HuH-7.5 (cell line): ENCODE measurements at places on chromosomes 7 and 10.

DNA sequence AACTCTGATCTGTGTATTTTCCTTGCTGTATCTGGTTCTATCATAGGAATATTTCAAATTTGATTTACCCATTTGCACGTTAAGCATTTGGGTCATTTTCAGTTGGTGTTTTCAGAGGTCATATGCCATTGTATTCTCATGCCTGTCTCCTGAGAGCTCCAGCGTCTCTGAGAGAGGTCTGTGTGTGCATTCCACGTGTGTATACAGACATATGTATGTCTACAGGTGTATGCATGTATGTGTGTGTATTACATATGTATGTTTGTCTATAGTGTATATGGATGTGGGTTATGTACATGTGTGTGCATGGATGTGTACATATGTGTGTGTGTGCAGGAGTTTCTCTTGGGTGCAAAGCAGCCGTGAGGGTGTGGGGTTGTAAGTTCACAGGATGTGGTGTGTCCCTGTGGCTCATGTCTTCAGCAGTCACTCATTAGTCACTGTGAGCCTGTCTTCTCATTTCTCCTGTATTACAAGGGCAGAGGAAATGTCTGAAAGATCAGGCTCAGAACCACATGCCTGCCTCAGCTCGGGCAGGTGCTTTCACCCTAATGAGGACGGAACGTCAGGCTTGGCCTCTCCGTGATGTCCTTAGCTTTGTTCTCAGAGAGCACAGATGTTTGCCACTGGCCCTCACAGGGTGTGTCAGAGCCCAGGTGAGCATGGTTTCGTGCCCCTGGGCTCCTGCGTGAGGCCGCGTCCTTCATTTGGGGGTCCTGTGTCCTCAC, 101.6 kb downstream of the NKX6-2 start:
- no peak for DNase-seq

GRCh38 chr7:936386-937054, 18.0 kb downstream of the ADAP1 start:
- no peak for DNase-seq

DNA sequence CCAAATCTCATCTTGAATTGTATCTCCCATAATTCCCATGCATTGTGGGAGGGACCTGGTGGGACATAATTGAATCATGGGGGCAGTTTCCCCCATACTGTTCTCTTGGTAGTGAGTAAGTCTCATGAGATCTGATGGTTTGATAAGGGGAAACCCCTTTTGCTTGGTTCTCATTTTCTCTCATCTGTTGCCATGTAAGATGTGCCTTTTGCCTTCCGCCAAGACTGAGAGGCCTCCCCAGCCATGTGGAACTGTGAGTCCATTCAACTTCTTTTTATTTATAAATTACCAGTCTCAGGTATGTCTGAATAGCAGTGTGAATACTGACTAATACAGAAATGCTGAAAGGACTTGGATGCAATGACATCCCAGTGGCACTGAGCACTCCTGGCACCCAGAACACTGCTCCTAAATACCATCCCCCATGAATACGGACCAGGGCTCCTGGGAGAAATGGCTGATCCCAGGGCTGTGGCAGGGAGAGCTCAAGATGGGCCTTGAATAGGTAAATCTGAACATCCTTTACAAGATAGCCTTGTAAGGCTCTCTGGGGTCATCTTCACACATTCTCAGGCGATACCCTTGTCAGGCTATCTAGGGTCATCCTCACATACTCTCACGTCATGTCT, 19.4 kb downstream of the ZFAND2A start:
- no peak for DNase-seq

- DNase-seq, result no peak
Observed at GRCh38 chr7:104445393-104445792, 117.0 kb downstream of the LHFPL3 start.

- no peak for DNase-seq
Observed at GRCh38 chr7:43037531-43037930, 74.9 kb upstream of the HECW1 start.

GRCh38 chr7:115844857-115845256, 185.7 kb downstream of the TFEC start:
- DNase-seq, result no peak

DNA sequence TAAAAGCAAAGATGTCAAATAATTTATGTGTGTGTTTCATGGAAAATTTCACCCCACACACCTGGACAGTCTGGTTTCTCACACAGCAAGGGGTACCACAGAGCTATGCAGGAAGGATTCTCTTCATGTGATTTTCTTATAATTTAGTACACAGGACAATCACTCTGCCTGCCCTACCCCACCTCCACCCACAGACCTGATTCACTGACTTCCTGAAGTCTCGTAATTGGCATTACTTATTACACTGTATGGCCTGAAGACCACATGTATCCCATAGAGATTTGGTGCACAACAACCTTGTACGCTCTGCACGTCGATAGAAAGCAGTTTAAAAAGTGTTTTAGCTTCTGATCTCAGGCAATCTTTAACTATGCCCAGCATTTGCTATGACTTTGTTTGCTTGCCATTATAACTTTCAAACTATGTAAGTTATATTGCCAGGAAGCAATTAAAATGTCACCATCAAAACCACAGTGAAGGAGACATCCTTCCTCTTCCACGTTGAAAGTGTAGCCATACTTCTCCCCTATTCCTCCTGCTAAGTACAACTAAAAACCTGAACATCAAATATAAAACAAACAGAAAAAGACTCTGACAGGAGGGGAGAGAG, 279.4 kb upstream of the IMMP2L start:
- DNase-seq, result no peak

GRCh38 chr7:37645282-37646050, 38.1 kb upstream of the GPR141 start:
- no peak for DNase-seq

- DNase-seq, result no peak
Observed at GRCh38 chr7:80330434-80330833, 181.4 kb downstream of the GNAT3 start.

GRCh38 chr10:60629332-60629731, 148.9 kb upstream of the CDK1 start:
- no peak for DNase-seq

DNA sequence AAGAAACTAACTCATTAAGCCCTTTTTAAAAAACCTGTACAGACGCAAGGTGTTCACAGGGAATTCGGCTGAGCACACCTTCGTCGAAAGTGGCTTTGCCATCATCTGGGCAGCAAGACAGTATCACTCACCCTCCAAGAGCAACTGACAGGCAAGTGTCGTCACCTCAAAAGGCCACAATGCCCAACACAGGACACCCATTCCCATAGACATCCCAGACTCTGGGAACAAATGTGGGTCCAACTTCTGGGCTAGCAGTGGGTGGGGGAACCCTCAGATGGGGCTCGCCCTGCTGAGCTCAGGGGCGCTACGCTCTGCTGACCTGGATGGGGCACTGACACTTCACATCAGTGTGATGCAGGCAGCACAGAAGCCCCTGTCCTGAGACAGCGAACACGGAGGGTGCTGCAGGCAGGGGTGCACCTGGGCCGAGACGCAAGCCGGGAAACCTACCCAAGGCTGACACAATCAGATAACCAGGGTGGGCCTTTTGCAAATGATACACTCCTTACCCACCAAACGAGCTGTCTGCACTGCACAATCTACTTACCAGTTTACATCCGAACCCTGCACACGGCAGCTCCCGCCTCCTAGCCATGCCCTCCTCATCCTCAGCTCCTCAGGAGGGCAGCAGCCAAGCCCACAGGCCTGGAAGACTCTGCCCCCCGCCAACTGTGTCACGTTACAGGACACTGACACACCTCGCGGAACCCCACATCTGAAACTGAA, 1.7 kb downstream of the DIP2C start:
- DNase-seq, result no peak

DNA sequence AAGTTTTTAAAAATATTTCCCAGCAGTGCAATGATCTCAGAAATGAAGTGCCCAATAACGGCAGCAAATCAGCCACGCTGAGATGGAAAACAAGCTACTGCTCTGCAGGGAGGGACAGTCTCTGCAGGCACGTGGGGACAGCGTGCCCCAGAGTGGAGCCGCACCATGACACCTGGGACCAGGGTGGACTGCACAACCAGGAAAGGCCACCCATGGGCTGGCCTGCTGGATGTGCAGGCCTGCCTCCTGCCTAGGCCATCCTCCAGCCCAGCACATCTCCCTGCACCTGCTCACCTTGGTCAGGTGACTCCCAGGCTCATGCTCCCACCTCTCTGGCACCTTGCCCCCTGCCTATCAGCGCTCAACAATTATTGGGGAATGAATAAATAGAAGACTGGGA, 80.4 kb downstream of the VSTM4 start:
- DNase-seq, result no peak

DNA sequence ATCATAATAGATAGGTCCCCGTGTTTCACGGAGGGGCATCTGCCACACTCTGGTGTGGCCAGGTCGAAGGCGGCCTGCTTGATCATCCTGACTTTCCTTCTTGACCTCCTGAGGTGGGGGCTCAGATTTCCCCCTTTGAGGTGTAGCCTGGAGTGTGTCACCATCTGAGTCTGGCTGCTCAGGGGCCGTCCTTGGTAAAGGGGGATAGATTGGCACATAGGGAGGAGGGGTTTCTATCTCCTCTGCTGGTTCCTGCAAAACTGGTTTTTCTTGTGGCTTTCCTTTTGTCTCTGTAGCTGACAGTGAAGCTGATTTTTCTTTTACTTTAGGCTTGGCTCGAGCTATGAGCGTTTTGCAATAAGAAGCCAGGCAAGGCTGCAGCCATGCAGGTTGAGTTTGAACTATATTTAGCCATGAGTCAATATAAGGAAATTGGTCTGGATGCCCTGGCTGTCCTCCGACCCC, 7.1 kb upstream of the ZNF117 start:
- no peak for DNase-seq

GRCh38 chr10:121406823-121407545, 191.3 kb downstream of the FGFR2 start:
- no peak for DNase-seq

DNA sequence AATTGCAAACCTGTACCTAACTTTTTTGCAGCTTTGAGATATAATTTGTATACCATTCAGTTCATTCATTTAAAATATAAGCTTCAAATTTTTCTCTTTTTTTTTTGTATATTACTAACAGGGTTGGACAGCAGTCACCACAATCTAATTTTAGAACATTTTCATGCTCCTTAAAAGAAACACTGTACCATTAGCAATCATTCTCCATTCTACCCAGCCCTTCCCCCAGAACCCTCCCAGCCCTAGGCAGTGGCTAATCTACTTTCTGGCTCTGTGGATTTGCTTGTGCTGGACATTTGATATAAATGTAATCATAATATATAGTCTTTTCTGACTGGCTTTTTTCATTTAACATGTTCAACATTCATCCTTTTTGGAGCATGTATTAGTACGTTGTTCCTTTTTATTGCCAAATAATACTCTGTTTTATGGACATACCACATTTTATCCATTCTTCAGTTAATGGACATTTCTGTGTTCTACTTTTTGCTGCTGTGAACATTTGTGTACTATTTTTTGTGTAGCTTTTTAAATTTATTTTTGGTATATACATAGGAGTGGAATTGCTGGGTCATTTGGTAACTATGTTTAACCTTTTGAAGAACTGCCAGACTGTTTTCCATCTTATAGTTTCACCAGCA, 40.9 kb upstream of the ST7 start:
- no peak for DNase-seq

- no peak for DNase-seq
Observed at GRCh38 chr10:23172429-23173213, 19.5 kb upstream of the PTF1A start.

DNA sequence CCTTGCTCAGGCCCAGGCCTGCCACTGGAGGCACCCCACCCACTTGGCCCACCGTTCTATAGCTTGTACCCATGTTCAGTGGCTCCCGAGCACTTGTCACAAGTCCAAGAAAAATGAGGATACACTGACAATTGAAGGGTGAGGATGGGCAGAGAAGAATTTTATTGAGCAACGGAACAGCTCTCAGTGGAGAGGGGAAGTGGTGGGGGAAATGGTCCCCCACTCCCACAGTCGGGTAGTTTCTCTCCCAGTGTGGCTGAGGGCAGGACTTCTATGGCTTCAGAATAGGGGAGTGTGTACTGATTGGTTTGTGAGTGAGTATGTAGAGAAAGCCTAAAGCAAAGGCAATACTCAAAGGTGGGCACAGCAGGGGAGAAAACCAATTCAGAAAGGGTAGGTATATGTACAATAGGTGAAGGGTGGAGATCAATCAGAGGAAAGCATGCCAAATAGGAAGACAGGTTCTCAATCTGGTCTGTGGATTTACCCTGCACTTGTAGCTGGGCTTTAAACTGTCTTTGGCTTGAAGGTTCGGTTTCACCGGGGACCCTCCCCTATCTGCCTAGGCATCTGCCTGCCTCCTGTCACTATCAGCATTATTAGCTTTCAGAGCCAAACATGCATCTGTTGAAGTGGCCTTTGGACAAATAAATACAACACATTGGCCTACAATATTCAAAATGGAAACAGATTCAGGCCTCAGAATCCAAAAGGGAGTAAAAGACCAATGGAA, 8.9 kb upstream of the TSPAN13 start:
- no peak for DNase-seq

- no peak for DNase-seq
Observed at GRCh38 chr10:113381981-113382509, 170.8 kb upstream of the HABP2 start.

- DNase-seq, result no peak
Observed at GRCh38 chr7:1033546-1034145, 10.7 kb upstream of the GPR146 start.

GRCh38 chr10:25083546-25084111, 67.2 kb downstream of the THNSL1 start:
- no peak for DNase-seq

GRCh38 chr10:7274293-7274692, 136.5 kb downstream of the SFMBT2 start:
- no peak for DNase-seq

DNA sequence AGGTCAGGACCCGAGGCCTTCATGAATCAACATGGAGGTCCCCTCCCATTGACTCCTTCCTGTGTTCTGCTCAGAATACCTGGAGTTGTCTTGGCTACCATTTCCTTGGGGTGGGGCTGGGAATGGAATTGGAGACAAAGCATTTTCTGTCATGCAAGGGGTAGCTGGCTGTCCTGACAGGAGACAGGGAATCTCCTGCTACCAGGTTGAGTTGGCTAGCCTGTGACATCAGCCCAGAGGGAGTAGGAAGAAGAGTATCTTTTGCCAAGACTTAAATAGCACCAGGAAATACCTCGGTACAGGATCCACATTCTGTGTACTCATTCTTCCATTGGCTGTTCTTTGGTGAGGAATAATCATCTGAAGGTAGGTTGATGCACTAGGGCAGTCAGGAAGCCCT, 4.9 kb downstream of the ZDHHC16 start:
- no peak for DNase-seq

- no peak for DNase-seq
Observed at GRCh38 chr10:75814014-75814413, 382.6 kb downstream of the LRMDA start.

GRCh38 chr10:73908853-73909539, 1.9 kb upstream of the PLAU start:
- DNase-seq, result no peak

DNA sequence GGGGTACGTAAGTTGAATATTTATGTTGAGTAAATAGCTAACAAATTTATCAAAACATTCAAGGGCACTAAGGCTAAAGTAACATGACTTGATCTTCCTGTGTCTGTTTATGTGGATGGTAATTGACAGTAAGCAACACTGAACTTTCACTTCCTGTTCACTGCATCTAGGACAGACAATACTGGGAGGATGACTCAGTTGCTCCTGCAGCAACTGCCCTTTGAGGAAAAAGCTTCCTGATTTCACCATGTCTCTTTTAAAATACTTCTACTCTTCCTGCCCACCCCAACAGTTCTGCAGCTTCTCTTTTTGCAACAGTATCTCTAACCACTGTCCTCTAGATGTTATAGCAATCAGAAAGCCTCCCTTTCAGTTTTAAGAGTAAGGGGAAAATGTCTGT, 76.6 kb upstream of the HGF start:
- DNase-seq, result no peak

GRCh38 chr7:40644454-40645188, 509.8 kb downstream of the SUGCT start:
- DNase-seq, result no peak
